ENCODE measurements at places on chromosomes 5 and 9.

- no peak for DNase-seq
Measured at GRCh38 chr9:89375191-89375760, 57.0 kb downstream of the SECISBP2 start.

GRCh38 chr9:4196886-4197285 is 103.0 kb downstream of the GLIS3 start:
- DNase-seq, result no peak

DNA sequence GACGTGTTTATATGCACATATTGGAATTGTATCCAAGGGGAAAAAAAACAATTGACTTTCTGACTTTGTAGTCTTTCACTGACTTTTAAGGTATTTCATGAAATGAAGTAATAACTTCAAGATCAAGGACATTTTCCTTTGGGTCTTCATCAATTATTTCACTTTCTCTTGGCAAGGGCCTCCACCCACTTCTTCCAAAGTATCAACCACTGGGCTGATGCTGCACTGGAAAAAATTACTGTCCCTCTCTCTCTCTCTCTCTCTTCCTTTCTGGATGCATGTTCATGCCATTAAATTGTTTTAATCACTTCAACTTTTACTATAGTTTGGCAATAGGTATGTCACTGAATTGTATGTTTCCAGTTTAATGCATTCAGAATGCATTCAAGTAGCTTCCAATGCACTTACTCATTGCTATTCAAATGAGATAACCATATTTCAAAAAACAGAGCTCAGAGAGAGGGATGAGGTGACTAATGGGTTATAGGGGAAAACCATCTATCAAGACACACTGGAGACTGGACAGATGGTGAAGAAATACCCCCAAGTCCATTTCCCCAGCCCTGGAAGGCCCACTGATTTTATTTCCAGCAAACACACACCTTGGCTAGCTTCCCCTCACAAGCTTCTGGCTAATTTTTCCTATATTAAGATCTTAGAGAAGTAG is 585.3 kb downstream of the EBF1 start:
- no peak for DNase-seq

DNA sequence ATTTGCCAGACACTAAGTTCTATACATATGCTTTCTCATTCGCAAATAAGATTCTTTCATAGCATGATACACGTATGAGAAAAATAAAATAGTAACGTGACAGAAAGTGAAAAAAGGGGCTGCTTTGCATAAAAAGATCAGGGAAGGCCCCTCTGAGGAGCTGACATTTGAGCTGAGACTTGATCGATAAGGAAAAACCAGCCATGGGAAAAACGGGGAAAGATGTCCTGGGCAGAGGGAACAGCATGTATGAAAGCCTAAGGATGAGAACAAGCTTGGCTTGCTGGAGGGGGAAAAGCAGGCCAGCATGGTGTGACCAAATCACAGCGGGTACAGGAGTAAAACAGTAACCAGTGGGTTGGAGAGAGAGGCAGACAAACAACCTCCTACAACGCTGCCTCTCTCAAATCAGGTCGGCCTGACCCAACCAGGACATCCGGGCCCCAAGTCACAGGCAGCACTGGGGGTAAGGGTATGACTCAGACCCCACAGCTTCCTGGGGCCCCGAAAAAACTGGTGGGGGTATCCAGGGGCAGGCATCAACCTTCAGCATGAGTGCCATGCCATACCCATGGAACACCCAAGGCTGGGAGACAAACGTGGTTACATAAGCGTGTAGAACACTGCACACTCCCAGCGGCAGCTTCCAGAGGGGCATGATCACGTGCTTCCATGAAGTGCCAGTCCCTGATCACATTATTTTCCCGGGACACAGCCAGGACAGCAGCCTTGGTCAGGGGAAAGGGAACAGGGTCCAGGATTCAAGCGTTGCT is 2.2 kb downstream of the TNIP1 start:
- DNase-seq, result no peak

DNA sequence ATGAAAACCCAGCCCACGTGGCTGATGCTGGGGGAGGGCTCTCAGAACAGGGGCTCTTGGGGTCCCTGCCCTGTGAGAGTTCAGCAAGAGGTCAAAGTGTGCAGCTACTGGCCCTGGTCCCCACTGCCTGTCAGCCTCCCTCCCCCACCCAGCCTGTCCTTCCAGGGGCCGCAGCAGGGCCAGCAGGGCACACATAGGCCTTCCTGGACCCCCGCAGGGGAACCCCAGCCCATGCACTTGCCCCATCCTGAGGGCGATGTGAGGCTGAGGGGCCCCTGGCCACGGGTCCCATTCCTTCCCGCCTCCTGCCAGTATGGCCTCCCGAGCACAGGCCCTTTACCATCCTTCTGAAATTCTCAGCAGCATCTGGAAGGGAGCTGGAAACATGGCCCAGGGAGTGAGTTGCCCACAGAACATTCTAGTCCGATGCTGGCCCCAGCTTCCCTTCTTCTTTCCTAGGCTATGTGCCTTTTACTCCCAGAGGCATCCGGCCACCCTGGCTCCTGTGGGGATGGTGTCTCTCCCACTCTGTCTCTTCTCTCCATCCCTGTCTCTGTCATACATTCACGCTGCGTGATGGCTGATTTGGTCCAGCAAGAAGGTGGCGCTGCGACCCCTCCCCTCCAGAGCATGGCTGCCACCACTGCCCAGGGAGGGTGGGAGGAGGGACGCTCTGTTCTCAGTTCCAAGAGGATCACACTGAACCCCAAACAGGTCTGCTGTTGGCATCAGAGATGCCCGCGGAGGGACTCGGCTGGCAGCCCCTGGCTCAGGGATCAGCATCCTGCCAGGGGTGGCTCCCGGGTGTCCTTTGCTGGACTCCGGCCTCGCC is 19.6 kb downstream of the MRPL36 start:
- no peak for DNase-seq

DNA sequence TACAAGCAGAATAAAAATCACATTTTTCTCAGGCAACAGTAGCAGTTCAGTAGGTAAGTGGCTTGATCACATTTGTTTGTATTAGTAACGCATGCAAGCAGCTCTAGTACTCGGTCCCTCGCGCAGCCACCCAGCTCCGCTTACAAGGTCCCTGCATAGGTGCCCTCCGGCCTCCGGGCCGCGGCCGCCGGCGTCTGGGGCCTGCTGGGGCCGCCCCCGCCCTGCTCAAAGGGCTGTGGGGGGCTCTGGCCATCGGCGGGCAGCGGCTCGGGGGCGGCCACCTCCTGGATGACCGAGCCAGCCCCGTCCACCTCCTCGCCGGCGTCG is 50.2 kb upstream of the UBAC1 start:
- DNase-seq, result no peak

DNA sequence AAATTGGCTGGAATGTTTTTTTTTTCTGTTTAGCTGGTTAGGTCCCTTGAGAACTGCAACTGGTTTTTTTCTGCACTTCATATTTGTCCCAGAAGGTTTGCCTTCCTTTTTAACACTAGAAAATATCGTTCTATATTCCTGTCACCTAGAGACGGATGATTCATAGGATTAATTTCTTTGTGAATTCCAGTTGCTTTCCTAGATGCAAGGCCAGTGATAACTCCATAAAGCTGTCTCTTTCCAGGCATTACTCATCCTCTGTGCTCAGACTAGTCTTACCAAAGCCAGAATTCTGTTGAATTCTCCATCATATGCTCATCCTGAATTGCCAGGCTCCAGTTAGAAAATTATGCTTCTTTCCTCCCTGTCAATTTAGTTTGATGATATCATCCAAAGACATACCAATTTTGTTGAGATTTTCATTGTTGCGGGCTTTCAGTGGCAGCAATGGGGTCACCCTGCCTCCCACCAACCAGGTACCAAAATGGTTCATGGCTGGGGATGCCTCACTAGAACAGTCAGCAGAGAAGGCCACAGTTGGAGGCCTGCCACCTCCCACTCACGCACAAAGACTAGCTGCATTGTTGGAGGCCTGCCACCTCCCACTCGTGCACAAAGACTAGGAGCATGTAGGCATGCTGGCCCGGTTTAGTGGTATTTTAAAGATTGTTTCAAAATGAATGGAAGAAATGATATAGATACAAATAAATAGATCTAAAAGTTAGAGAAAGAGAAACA is 8.5 kb downstream of the BAAT start:
- peak; percentile 62 for DNase-seq

DNA sequence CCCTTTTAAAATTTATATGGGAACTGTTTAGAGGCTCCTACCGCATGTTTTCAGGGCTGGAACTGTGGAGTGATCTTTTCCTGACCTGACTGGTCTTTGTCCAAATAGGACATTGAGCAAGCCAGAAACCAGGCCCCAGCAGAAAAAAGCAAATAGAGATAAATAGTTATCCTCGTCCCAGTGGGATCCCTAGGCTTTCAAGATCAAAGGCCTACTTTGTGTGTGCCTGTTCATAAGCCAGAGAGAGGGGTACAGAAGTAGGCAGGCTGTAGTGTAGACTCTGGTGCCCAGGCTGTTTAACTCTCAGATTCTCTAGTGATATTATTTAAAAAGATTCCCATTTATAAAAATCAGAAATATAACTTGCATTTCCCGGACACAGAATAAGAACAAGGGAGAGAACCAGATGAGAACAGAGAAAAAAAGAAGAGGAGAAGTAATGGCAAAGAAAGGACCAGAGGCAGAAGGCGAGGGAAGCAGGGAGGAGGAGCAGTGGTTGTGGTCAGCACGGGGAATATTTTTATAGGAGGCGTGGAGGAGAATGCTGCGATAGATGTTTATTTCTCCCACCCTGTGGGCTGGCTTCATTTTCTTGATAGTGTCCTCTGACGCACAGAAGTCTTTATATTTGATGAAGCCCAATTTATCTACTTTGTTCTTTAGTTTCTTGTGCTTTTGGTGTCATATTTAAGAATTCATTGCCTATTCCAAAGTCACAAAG is 101.2 kb downstream of the AOPEP start:
- no peak for DNase-seq

- DNase-seq, result no peak
Measured at GRCh38 chr5:41636605-41637004, 126.2 kb upstream of the PLCXD3 start.

GRCh38 chr5:152592416-152592815 is 187.3 kb upstream of the NMUR2 start:
- no peak for DNase-seq
